ENCODE measurements at places on chromosomes 11 and 22. TPM values are rescaled to one million over a fixed set of nuclear protein-coding genes. Genes with fewer than 3 reads are reported as not detected.

GRCh38 chr22:22813126-22814075 is 74.2 kb upstream of the IGLL5 start:
- DNase-seq, result no peak
- H3K4me1 ChIP-seq, result peaks cover 83% of the 10 kb centered on the region
- H3K36me3 ChIP-seq, result no peaks in the 10 kb centered on the region
- no peak overlapping the region for H3K4me3 ChIP-seq
- H3K27me3 ChIP-seq, result no peaks in the 10 kb centered on the region
- H3K27ac ChIP-seq, result no peak overlapping the region

DNA sequence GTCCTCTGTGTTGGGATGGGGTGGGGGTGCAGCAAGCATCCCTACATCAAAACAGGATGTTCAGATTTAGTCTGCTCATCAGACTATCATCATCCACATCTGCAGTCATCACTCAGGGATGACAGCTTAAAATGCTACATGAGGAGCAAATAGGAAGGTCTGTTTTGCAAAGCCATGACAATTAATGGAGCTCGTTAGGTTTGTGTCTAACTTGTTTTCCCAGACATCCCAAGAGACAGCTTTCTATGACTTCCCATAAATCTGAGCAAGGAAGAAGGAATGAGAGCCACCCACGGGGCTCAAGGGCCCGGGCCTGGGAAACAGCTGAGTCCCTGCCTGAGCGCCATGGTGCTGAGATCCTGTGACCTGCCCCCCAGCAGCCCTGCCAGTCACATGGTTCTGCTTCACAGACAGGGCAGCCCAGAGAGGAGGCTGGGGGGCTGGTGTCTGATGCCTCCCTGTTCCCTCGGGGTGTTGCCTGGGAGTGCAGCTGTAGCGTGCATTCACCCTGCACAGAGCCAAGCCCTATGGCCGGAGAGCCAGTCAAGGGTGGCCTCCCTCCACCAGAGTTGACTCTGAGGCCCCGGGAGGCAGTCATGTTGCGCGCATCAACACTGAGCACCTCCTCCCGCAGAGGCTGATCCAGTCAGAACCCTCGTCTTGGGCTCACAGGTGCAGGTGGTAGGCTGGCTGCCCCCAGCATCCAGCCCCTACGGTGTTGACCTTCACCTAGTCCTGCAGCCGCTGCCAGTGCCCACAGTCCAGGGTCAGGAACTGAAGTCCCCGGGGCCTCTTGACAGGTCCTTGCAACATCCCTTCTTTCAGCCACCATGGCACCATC is 12.1 kb downstream of the DERL3 start:
- no peak overlapping the region for H3K27ac ChIP-seq
- H3K4me1 ChIP-seq, result no peaks in the 10 kb centered on the region
- no peak overlapping the region for H3K4me3 ChIP-seq
- DNase-seq, result no peak

UPK2 gene
- not detected for total RNA-seq

OR52E8 gene
- not detected for total RNA-seq

PTPRJ gene
- 28.9 TPM for total RNA-seq

GRCh38 chr22:27409299-27409698 is 392.3 kb downstream of the MN1 start:
- H3K27me3 ChIP-seq, result no peaks in the 10 kb centered on the region
- no peak for DNase-seq
- H3K27ac ChIP-seq, result no peak overlapping the region
- H3K36me3 ChIP-seq, result no peaks in the 10 kb centered on the region
- no peak overlapping the region for H3K4me3 ChIP-seq

AIFM3 gene
- 0.34 TPM for total RNA-seq

GRCh38 chr22:43476341-43476740 is 64.5 kb downstream of the MPPED1 start:
- H3K4me3 ChIP-seq, result no peak overlapping the region
- H3K4me1 ChIP-seq, result peaks cover 3% of the 10 kb centered on the region
- no peak overlapping the region for H3K27ac ChIP-seq
- no peaks in the 10 kb centered on the region for H3K36me3 ChIP-seq
- peaks cover 8% of the 10 kb centered on the region for H3K27me3 ChIP-seq

GRCh38 chr11:923691-924405 is 1.8 kb upstream of the AP2A2 start:
- no peak overlapping the region for H3K4me3 ChIP-seq
- no peak overlapping the region for H3K27ac ChIP-seq
- DNase-seq, result no peak
- peaks cover 29% of the 10 kb centered on the region for H3K4me1 ChIP-seq
- H3K36me3 ChIP-seq, result peaks cover 4% of the 10 kb centered on the region
- no peaks in the 10 kb centered on the region for H3K27me3 ChIP-seq

DNA sequence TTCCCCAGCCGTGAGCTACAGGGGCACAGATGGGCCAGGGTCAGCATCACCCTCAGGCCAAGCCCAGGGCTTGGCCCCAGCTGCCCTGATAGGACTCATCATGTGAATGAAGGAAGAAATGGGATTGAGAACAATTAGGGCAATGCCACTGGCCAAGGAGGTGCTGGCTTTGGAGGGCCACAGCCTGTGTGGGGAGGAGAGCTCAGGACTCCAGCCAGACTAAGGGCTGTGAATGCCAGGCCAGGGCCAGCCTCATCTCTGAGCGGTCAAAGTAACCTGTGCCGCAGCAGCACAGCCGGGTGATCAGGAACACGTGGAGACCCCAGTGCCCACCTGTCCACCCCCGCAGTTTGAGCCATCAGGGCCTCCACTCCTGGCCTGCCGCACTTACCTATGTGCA is 10.1 kb downstream of the CHID1 start:
- no peak overlapping the region for H3K27ac ChIP-seq
- peaks cover 63% of the 10 kb centered on the region for H3K36me3 ChIP-seq
- no peak for DNase-seq
- H3K4me1 ChIP-seq, result no peaks in the 10 kb centered on the region
- H3K27me3 ChIP-seq, result no peaks in the 10 kb centered on the region
- H3K4me3 ChIP-seq, result no peak overlapping the region

GRCh38 chr11:833114-833791 is 501 bp downstream of the CD151 start:
- no peak for DNase-seq
- H3K4me3 ChIP-seq, result peak overlapping the region; percentile 34
- peaks cover 6% of the 10 kb centered on the region for H3K36me3 ChIP-seq
- no peak overlapping the region for H3K27ac ChIP-seq
- H3K27me3 ChIP-seq, result peaks cover 35% of the 10 kb centered on the region
- peaks cover 63% of the 10 kb centered on the region for H3K4me1 ChIP-seq

DNA sequence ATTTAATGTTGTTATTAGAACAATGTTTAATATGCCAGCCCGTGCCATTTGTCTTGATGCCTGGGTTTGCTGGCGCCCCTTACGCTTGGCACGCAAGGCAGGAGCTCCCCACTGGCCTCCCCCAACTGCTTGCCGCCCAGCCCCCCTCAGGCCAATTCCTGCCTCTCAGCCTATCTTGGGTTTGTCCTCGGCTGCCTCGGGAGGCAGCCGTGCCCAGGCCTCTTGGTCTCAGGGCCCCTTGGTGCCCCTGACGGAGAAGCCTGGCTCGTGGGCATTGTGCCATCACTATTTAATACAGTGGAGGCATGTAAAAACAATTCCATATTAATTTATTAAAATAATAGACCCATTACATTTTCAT is 119.8 kb downstream of the KCNQ1OT1 start:
- no peaks in the 10 kb centered on the region for H3K27me3 ChIP-seq
- no peak overlapping the region for H3K27ac ChIP-seq
- no peaks in the 10 kb centered on the region for H3K4me1 ChIP-seq
- H3K4me3 ChIP-seq, result no peak overlapping the region

LPXN gene
- 36.3 TPM for total RNA-seq

FLRT1 gene
- total RNA-seq, result not detected

DNA sequence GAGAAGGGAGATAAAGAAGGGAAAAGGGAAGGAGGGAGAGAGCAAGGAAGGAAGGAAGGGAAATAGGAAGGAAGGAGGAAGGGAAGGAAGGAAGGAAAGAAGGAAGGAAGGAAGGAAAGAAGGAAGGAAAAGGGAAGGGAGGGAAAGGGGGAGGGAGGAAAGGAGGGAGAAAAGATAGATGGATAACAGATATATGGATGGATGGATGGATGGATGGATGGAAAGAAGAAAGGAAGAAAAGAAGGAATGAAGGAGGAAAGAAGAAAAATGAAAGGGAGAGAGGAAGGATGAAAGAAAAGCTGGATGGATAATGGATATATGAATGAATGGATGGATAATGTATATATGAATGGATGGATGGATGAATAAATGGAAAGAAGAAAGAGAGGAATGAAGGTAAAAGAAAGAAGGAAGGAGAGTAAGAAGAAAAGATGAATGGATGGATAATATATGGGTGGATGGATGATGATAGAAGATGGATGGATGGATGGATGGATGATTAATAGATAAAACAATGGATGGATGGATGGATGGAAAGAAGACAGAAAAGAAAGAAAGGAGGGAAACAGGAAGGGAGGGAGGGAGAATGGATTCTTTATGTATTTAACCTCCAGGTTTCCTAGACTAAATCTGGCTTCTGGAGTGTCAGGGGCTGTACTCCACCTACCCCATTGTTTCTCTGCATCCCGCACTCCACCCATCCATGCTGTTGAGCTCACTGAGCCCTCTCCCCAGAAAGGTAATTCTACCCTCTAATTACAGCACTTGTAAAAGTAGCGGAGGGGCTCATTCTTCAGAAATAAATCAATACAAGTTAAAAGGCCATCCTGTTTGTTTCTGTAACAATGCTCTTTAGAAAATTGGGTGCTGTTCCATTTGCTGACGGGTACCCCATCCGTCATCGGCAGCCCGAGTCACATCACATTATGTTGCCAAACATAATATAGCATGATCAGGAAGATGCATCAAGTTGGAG is 506.1 kb downstream of the MIAT start:
- no peak overlapping the region for H3K4me3 ChIP-seq
- H3K36me3 ChIP-seq, result no peaks in the 10 kb centered on the region
- no peaks in the 10 kb centered on the region for H3K4me1 ChIP-seq
- H3K27me3 ChIP-seq, result no peaks in the 10 kb centered on the region

DNA sequence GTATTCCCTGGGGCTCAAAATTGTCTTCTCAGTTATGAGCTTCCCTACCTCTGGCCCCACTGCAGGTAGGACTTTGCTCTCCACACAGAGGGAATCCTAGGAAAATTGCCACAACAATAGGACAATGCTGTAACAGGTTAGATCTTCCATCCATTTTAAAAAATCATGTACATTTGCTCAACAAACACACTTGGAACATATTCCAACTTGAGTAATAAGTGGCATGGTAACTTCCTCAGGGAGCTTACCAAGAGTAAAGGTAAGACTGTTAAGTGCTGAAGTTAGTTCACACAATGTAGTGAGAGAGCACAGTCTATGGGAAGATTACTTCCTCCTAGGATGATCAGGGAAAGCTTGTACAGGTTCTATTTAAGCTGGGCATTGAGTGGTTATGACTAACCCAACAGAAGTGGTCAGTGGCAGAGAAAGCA is 78.9 kb upstream of the BIRC3 start:
- no peaks in the 10 kb centered on the region for H3K4me1 ChIP-seq
- H3K27me3 ChIP-seq, result no peaks in the 10 kb centered on the region
- H3K4me3 ChIP-seq, result no peak overlapping the region
- no peak for DNase-seq

DNA sequence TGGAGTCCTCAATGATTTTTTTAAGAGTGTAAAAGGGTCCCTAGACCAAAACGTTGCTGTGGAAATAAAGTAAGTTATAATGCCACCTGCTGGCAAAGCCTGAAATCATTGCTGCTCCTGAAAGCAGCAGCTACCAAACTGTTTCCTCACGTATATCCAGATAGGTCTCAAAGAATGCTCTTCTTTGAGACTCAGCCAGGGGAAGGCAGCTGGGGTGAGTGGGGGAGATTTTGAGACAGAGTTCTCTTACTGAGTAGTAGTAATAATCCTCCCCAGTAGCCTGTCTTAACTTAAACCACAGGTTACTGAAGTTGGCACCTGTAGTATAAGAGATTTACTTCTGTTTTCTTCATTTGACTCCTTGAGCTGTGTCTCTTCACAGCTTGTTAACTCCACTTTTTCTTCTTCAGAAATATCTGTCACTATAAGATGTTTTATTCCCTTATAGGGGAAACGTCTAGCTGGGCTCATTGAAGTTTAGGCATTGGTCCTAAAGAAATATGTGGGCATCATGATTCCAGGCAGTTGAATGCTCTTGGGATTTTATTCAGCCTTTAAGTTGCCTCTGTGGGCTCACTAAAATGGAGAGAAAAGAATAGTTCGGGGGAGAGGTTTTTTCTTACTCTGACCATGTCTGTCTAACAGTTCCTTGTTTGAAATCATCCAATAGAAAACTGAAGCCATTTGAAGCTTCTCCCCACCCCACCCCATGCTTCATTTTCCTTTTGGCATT is 77.9 kb downstream of the BTBD10 start:
- H3K27ac ChIP-seq, result no peak overlapping the region
- H3K4me1 ChIP-seq, result no peaks in the 10 kb centered on the region
- DNase-seq, result no peak
- peaks cover 85% of the 10 kb centered on the region for H3K36me3 ChIP-seq
- H3K4me3 ChIP-seq, result no peak overlapping the region
- no peaks in the 10 kb centered on the region for H3K27me3 ChIP-seq

PTGDR2 gene
- 0.36 TPM for total RNA-seq

- H3K36me3 ChIP-seq, result no peaks in the 10 kb centered on the region
- no peak overlapping the region for H3K27ac ChIP-seq
- no peak for DNase-seq
- H3K27me3 ChIP-seq, result no peaks in the 10 kb centered on the region
- peaks cover 7% of the 10 kb centered on the region for H3K4me1 ChIP-seq
- H3K4me3 ChIP-seq, result no peak overlapping the region
Observed at GRCh38 chr22:22941831-22942510, 54.4 kb downstream of the IGLL5 start.
